ENCODE measurements at places on chromosomes 5 and 9. TPM values are rescaled to one million over a fixed set of nuclear protein-coding genes. Genes with fewer than 3 reads are reported as not detected.

PARP8 gene
- total RNA-seq: 17.3 TPM

TBC1D2 gene
- 9.0 TPM for total RNA-seq

SH3GL2 gene
- total RNA-seq: not detected

C9orf43 gene
- total RNA-seq: 0.44 TPM
